ENCODE measurements at places on chromosomes 1 and 21. TPM values are rescaled to one million over a fixed set of nuclear protein-coding genes. Genes with fewer than 3 reads are reported as not detected.

GRCh38 chr1:34648501-34648900 is 106.3 kb upstream of the GJB5 start:
- H3K4me1 ChIP-seq = no peaks in the 10 kb centered on the region
- no peak overlapping the region for H3K4me3 ChIP-seq
- DNase-seq = no peak
- peaks cover 28% of the 10 kb centered on the region for H3K27me3 ChIP-seq

Gene FCAMR
- total RNA-seq = not detected

DNA sequence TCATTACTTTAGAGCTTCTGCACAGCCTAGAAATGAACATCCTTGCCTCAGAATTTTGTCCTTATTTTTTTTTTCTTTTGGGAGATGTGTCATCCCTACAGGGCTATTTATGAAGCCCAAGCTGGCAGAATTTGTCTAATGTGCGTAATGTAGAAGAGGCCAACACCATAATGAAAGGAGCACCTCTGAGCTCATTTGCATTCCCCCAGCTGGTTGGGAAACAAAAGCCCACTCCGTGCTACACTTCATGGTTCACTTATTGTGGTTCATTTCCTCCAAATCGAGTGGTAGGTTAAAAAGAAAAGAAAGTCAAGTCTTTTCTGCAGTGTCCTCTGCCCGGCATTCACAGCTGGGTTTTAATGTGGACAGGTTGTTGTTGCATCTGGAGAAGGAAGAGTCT is 73.5 kb downstream of the KAZN start:
- no peak for DNase-seq
- peaks cover 7% of the 10 kb centered on the region for H3K4me1 ChIP-seq
- H3K27me3 ChIP-seq = peaks cover 5% of the 10 kb centered on the region
- no peak overlapping the region for H3K4me3 ChIP-seq
- H3K36me3 ChIP-seq = no peaks in the 10 kb centered on the region
- H3K27ac ChIP-seq = no peak overlapping the region

Gene HSD3B2
- not detected for total RNA-seq

GRCh38 chr1:225851805-225852204 is 30.4 kb downstream of the TMEM63A start:
- no peak for DNase-seq
- no peaks in the 10 kb centered on the region for H3K27me3 ChIP-seq
- no peak overlapping the region for H3K4me3 ChIP-seq
- peak overlapping the region; percentile 89 for H3K27ac ChIP-seq
- H3K36me3 ChIP-seq = peaks cover 67% of the 10 kb centered on the region
- peaks cover 73% of the 10 kb centered on the region for H3K4me1 ChIP-seq

Gene UBE2U
- total RNA-seq = not detected

- peaks cover 91% of the 10 kb centered on the region for H3K36me3 ChIP-seq
- DNase-seq = no peak
- H3K4me3 ChIP-seq = peak overlapping the region; percentile 62
- no peaks in the 10 kb centered on the region for H3K27me3 ChIP-seq
- H3K27ac ChIP-seq = peak overlapping the region; percentile 85
- H3K4me1 ChIP-seq = peaks cover 49% of the 10 kb centered on the region
Observed at GRCh38 chr21:46253610-46254124, 25.1 kb upstream of the LSS start.
